ENCODE measurements at places on chromosomes 2 and 18.

- no peak for DNase-seq
Observed at GRCh38 chr18:25164848-25165811, 186.8 kb downstream of the ZNF521 start.

- no peak for DNase-seq
Observed at GRCh38 chr18:60693426-60693825, 320.9 kb upstream of the MC4R start.

DNA sequence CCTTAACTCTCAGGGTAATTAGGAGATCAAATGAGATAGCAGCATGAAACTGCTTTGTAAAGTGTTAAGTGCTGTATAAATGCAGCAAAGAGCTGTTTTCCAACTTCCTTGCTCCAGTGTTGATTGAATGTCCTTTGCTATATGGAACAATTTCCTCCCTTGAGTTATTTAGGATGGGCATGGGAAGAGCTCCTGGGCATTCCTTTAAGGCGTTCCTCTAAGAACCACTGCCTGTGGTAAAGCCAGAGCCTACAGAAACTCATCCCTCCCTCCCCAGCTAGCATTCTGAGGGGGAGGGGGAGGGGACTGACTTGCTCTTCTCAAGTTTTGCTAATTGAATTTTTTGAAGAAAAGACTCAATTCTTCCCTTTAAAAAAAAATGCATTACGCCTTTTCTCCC is 1.4 kb downstream of the AKAIN1 start:
- DNase-seq, result no peak

DNA sequence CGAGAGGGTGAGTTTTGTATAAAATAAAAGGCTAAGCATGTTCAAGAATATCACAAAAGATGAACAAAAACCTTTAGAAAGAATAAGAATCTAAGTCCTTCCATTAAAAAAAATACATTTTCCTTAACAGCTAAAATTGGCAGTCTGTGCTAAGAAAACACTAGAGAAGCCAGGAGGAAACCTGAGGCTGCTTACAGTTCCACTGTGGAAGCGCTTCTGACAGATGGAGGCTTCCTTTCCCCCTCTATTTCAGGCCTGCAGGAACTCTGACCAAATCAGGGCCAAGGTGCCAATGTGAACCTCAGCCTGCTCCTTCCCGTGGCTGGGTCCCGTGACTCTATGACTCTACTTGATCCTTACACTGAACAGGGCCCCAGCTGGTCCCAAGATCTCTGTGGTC is 108.1 kb upstream of the ARHGAP28 start:
- DNase-seq, result no peak

DNA sequence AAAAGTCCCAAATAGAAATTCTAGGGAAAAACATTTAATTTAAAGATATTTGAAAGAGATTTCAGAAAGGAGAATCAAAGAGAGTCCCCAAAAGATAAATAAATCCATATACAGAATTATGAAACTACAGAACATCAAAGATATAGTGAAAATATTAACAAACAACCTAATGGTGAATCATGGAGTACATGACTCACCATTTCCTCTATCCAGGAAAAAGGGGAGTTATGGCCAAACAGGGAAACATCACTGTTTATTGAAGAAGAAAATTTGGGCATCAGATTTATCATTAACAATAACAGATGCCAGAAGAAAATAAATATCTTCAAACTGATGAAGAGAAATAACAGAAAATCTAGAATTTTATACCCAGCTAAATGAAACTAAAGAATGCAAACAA is 448.3 kb downstream of the CDH2 start:
- DNase-seq, result no peak

- DNase-seq, result no peak
Observed at GRCh38 chr2:138658187-138658894, 121.8 kb downstream of the NXPH2 start.

DNA sequence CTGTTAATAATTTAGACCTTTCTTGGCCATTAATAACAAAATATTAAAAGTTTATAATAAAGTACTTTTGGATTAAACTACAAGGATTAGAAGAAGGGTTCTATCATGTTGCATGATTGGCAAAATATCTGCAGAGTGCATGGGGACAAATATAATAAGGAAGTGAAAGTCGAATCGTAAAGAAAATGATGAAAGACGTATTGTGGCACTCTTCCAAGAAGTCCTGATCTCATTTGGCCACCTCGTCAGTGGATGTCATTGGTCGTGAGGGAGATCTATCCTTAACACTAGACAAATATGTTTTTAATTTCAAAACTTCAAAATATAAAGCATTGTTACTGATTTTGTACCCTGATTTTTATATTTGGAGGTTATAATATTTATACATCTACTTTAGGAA is 197.7 kb upstream of the STON1 start:
- no peak for DNase-seq

GRCh38 chr2:20632446-20632990 is 18.4 kb downstream of the HS1BP3 start:
- no peak for DNase-seq

GRCh38 chr2:239360008-239360407 is 40.8 kb downstream of the HDAC4 start:
- DNase-seq, result no peak

DNA sequence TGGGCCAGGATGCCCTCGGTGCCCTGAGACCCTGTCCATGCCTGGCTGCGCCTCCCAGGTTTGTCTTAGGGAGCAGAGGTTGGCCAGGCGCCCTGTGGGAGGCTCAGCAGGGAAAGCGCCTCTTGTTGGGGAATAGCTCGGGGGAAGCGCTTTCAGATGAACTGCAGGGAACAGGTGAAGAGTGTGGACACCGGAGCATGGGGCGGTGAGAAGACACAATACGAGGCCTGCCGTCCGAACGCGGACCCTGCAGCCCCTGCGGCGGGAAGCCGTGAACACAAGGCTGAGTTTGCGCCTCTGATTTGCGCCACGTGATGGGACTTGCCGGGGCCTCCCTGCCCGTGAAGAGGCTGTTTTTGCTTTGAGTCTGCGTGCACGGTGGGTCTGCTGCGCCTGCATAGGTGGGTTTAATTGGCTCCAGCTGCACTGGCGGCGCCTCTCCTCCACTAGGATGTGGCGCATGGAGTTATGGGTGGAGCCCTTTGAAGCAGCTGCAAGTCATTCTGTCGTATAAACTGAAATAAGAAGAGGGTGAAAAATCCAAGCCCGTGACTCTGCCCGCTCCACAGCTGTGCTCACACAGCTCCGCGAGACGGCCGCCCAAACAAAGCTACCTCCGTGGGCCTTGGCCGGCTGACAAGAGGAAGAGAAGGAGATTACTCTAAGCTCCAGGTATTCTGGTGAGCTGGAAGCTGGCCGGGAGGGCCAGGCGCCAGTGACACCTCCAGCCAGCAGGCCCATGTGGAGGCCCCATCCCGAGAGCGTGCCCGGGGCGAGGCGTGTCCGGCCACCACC is 103.5 kb upstream of the CTDP1 start:
- DNase-seq, result no peak

DNA sequence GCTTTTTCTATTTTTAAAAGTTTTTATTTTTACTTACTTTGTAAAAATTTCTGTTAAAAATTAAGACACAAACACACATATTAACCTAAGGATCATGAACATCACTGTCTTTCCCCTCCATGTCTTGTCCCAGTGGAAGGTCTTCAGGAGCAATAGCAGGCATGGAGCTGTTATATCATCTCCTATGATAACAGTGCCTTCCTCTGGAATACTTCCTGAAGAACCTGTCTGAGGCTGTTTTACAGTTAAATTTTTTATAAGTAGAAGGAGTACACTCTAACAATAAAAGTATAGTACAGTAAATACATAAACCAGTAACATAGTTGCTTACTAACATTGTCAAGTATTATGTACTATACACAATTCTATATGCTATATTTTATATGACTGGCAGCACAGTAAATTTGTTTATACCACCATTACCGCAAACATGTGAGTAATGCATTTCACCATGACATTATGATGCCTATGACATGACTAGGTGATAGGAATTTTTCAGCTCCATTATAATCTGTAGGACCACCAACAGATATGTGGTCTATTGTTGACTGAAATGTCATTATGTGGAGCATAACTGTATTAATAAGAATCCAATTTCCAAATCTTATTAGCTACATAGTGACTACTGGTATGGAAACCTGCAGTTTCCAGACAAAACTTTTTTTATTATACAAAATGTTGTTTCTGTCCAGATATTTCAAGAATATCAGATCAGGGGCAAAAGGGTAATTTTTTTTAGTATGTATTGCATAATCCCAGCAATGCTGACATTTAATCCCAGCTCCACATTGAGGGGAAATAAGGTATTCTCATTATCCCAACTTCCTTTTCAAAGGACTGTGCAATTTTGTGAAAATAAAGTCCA is 337.2 kb upstream of the SLC39A10 start:
- no peak for DNase-seq

GRCh38 chr2:233358947-233359346 is 4.7 kb downstream of the DGKD start:
- no peak for DNase-seq

DNA sequence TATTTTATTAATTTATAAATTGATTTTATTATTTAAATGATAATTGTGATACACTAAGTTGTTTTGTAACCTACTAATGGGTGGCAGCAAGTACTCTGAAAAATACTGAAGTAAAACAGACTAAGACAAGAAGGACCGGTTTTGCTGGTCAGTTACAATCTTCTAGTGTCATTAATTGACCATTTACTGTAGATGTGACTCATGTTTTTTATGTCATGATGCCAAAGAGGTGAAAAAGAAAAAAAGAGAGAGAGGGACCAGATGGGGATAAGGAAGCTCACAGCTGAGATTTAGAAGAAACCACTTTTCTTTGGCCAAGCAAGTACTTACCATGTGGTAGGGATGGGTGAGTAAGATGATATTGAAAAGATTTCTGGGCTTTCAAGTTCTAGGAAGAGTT is 955.8 kb upstream of the LRRTM1 start:
- DNase-seq, result no peak

GRCh38 chr2:71831193-71831577 is 316.5 kb downstream of the CYP26B1 start:
- no peak for DNase-seq

GRCh38 chr2:149885946-149886345 is 298.4 kb upstream of the MMADHC start:
- DNase-seq, result no peak

- DNase-seq, result no peak
Observed at GRCh38 chr18:70468861-70469547, 180.2 kb downstream of the SOCS6 start.

DNA sequence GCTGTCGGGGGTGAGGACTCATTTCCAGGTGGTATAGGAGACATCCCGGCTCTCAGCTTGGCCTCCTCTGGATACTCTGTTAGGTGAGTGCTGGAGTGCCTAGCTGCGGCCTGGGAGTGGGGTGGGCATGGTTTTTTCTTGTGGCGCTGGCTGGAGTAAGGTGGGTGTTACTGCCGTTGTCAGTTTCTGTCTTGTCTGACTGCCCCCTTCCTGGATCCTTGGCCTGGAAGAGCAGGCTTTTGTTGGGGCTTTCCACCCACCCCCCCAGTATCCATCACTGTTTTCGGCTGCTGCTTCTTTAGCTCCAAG is 69.2 kb downstream of the DGKD start:
- DNase-seq, result no peak

DNA sequence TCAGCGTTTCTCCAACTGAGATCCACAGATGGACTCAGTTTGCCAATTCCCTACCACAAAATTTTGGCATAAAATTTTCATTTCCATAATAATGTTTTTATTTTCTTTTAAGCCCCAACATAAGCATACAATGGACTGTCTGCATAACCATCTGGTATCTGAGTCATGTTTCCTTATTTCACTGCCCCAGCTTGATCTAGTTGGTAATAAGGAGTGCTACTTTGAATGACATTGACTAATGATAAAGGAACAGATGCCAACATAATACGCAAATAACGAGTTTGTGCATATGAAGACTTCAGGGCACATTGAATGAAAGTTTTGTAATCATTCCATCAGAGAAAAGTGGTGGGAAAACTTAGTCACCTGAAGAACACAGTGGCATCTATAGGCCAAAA is 8.8 kb upstream of the MBD2 start:
- DNase-seq, result no peak

GRCh38 chr2:182870227-182870626 is 3.8 kb upstream of the FRZB start:
- DNase-seq, result no peak

GRCh38 chr2:118634876-118635275 is 212.6 kb downstream of the EN1 start:
- DNase-seq, result no peak

- DNase-seq, result no peak
Observed at GRCh38 chr2:135056790-135057189, 4.7 kb downstream of the RAB3GAP1 start.

- DNase-seq, result no peak
Observed at GRCh38 chr18:22839340-22839821, 93.7 kb upstream of the RBBP8 start.

DNA sequence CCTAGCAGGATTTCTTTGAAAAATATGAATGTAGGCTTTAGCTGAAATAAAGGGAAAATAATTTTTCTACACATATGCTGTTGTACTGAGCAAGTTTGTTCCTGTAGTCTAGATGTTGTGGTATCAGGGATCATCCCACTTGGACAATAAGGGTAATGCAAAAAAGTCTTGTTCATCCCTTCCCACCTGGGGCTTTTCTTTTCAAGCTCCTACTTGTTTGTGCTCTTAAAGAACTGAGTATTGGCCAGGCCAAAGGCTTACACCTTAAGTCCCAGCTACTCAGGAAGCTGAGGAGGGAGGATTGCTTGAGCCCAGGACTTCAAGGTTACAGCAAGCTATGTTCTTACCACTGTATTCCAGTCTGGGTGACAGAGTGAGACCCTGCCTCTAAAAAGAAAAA is 35.5 kb downstream of the ZC3H6 start:
- DNase-seq, result no peak

DNA sequence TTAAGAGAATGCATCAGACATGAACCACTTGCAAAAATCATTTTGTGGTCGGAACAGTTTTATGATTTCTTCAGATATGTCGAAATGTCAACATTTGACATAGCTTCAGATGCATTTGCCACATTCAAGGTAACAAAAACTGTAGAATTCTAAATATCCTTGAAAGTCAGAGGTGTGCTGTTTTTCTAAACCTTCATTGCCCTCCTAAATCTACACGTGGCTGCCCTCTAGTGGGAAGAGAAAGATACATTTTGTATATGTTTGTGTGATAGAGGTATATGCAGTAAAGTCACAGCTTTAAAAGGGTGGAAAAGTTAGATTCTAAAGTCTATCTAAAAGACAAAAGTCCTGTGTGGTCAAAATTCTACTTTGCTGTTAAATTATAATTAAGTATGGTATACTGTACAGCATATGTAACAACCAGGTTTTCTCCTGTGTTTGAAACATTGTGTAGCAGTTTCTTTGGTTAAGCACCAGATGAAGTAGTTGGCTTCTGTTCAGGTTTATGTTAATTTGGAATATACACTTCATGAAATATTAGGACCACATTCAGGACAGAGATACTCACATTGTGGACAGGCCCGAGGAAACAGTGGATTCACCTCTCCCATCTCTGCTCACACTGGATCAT is 65.9 kb upstream of the ITM2C start:
- DNase-seq, result no peak

DNA sequence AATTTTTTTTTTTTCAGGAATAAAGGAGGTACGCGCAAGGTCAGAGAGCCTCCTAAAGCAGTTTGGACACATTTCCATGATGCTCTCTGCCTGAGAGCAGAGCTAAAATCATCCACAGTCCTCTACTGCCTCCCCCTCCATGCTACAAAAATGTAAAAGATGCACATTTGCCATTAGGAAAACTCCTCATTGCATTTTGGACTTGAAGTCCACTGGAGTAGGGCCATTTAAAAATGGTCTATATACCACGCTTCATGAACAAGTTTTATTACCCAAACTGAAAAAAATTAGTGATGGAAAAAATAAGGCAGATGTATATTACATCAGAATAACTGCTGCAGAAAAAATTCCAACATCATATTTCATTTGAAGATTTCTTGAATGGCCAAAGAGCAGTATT is 256.0 kb downstream of the AFF3 start:
- DNase-seq, result no peak

Data from activated naive CD4-positive, alpha-beta T cell (primary cell).